Mammary epithelial cell (primary cell): ENCODE measurements at places on chromosomes 12 and 14. TPM values are rescaled to one million over a fixed set of nuclear protein-coding genes. Genes with fewer than 3 reads are reported as not detected.

GARIN6 gene
- polyA plus RNA-seq = not detected

CEBPE gene
- not detected for polyA plus RNA-seq

DNA sequence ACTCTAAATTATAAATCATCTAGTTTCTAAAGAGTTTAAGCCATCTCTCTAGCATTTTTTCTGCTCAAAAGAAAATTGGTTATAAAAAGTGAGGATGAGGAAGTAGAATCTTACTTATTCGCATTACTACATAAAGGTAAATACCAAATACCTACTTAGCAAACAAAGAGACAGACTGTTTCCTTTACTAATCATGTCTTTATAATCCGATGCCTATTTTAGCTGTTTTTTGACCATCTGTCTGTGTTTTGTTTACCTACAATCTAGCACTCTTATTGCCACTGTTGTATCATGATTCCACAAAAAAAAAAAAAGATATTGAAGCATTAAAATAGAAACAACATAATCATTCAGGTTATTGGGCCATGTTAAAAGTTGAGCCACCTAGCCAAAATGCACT, 396.2 kb downstream of the PAWR start:
- no peak for DNase-seq

GRCh38 chr12:92674500-92674899, 28.3 kb upstream of the PLEKHG7 start:
- no peak for DNase-seq

CNOT2 gene
- polyA plus RNA-seq = 61.9 TPM

GRCh38 chr12:55610598-55610997, 26.1 kb upstream of the OR10P1 start:
- no peak for DNase-seq

DNA sequence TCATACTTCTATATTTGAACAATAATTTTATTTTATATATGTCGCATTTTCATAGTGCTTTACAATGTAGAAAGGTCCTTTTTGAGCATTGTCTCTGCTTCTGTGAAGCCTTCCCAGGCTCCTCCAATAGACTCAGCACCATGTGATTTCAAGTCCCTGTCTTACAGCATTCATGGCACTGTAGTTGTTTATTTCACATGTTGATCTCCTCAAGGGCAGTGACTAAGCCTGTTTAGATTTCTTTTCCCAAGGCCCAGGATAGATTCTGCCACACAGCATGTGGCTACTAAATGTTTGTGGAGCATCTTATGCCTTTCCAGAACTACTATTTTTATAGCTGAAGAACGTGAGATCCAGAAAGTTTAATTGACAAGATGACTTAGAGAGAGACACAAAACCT, 391.7 kb downstream of the TMEM117 start:
- no peak for DNase-seq
